ENCODE measurements at places on chromosomes 4 and X.

GRCh38 chr4:74625981-74626380 is 168.3 kb downstream of the BTC start:
- no peak for DNase-seq

GRCh38 chrX:7168371-7168770 is 20.4 kb upstream of the PUDP start:
- no peak for DNase-seq

- no peak for DNase-seq
These were observed 14.5 kb downstream of the MRPL1 start for GRCh38 chr4:77877167-77877566.

GRCh38 chrX:3743801-3744439 is 30.5 kb upstream of the PRKX start:
- DNase-seq: no peak

DNA sequence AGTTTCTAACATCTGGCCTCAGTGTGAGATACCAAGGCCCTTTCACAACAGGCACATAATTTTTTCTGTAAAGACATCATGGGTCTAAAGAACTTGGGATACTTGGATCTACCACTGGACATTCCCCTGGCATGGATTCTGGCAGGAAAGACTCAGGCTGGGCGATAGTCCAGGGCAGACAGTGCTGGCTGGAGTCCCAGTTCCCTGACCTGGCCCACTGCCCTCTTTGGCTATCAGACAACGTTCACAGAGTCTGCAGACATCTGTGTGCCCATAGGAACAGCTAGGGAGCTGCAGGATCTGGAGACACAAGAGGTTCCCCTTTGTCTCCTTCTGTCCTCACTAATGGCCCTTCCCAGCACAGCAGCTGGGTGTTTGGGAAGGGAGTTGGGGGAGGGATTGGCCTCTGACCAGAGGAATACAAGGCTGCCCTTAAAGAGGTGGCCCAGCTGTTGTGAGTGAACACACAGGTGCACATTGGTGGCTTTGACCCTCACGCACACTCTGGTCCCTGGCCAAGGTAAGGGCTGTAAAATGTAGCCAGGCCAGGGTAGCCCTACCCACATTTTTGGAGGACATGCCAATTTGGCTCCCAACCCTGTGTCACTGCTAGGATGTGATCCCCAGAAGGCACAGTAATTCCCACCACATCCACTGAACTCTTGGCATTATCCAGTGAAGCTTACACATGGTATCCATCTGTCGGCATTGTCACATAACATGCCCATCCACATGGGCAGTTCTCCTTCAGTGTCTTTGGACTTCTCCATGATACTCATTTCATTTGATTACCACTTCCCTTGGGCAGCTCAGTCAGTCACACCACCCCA is 72.3 kb downstream of the SOX3 start:
- DNase-seq: no peak

DNA sequence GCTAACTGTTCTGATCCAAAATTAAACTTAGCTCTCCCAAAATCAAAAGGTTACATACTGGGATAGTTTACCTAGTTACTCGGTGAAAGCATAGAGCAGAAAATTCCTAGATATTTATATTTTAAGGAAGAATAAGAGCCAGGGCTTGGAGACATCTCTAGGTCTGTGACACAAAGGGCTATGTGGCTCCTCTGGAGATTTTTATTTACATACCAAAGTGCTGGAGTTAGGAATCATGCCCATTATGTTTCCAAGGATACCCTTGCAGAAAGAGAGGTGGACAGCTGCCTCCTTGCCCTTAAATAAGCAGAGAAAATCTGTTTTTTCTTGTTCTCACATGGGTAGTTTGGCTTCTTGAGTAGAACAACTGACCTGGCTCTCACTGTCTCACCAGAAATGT is 9.0 kb downstream of the COX7B2 start:
- DNase-seq: no peak
